ENCODE measurements at places on chromosomes 1 and 21.

DNA sequence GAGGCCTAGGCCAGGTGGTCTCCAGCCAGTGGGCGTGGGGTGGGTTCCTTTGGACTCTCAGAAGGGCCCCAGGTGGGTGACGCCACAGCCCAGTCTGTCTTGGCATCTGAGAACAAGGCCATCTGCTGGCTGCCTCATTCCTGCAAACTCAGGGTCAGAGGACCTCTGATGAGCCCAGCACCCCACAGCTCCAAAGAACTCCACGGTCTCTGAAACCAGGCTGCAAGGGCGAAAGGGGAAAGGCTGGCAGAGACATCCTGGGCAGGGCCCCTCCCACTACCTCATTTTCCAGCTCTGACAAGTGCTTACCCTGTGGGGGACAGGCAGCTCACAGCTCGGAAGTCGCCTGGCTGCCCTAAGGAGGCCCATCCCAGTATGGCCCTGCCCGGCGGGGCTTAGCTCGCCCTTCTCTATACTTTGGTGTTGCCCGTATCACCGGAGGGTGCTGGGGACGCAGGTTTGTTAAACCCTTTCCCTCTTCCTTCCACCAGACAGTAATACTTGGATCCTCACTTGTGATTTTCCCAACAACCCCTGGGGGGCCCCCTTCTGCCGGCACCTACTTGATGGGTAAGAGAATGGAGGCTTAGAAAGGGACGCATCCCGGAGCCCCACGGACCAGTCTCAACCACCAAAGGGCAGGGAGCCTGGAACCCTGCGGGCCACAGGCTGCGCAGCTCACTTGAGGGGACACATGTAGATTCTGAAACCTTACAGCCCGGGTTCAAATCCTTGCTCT is 10.9 kb upstream of the EDN2 start:
- DNase-seq, result peak; percentile 18

DNA sequence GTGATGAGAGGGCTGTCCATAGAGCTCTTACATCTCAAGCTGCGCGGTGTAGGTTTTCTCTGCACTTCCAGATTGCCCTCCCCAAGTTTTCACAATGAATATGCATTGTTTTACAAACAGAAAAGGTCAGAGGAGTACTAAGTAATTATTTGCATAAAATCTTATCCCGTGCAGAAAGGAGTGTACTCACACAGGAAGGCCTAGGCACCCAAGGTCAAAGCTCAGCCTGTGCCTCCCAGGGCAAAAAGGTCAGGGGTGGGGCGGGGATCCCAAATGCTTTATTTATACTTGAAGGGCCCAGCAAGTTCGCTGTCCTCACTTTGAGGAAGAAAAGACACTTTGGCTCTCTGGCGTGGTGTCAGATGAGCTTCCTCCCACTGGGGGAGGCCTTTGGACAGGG is 10.3 kb upstream of the KCNE1 start:
- no peak for DNase-seq

- DNase-seq, result no peak
These were observed 34.9 kb downstream of the SIPA1L2 start for GRCh38 chr1:232594768-232595698.

GRCh38 chr1:240833075-240833474 is 221.1 kb upstream of the GREM2 start:
- DNase-seq, result no peak

DNA sequence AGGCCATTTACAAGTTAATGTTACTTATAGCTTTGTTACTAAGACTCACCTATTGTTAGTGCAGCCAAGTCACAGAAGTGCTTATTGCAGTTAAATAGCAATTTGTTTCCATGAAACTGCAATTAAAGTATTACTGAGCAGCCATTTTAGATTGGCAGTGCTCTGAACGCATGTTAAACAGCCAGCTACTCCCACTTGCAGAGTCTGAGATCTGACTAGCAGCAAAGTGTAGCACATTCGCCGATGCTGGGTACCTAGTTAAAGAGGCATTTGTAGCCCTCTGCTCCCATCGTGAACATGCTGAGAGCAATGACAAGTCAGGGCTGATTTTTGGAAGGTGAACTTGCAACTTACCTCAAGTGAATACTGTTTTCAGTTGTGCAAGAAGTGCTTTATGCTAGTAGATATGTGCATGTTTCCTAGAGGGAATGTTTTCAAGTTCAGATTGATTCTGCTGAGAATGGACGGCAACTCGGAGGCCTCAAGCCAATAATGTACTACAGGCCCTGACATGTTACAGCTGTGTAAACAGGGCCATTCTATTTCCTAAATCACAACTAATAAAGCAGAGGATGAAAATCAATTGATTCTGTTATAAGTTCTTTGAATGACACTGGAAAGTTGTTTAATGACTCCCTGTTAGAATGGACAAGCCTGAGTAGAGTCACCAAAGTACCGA is 19.8 kb downstream of the LMO4 start:
- DNase-seq, result no peak

DNA sequence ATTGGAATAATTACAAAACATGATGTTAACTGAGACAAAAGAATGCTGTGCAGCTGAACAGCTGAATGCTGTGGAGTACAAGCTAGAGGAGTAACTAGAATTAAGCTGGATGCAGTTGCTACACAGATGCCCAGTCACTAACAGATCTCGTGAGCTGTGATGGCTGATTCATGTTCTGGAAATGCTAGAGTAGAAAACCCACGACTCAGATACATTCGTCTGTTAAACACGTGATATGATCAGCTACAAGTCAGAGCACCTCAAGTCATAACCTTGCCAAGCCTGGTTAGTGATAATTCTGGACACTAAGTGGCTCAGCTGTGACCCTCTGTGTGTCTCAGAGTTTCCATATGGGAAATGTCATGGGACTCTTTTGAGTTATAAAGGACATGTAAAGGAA is 89.7 kb upstream of the ESRRG start:
- DNase-seq, result no peak

GRCh38 chr1:160070243-160071163 is 543 bp upstream of the KCNJ10 start:
- DNase-seq, result peak; percentile 56

GRCh38 chr1:218350035-218350525 is 4.9 kb downstream of the TGFB2 start:
- DNase-seq, result no peak

DNA sequence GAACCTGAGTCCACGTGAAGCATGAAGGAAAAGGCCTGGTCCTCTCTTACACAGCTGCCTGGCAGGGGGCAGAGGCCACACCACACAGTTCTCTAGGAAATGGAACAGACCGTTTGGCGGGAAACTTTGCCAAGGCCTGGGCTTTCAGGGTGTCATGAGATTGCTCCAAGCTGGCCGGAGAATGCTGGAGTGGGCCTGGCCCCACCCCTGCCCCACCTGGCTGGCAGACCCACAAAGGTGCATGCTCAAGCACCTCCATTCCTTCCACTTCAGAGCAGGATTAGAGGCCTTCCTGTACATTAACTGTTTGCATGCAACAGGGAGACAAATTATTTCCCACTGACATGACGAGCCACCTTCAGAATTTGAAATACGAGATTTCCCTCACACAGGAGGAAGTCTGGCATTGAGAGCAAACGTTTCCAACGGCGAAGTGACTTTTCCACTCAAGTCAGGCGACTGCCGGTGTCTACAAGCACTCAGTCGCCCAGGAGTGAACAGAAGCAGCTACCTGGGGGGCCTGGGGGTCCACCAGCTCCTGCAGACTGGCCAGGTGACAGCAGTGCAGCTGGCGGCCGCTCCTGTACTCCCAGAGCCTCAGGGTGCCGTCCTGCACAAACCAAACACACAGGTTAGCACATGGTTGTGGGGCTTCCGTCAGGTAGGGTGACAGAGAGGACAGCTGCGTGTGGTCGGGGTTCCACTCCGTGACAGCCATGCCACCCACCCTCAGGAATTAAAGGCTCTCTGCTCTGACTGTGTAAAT is 24.0 kb downstream of the WDR4 start:
- no peak for DNase-seq

DNA sequence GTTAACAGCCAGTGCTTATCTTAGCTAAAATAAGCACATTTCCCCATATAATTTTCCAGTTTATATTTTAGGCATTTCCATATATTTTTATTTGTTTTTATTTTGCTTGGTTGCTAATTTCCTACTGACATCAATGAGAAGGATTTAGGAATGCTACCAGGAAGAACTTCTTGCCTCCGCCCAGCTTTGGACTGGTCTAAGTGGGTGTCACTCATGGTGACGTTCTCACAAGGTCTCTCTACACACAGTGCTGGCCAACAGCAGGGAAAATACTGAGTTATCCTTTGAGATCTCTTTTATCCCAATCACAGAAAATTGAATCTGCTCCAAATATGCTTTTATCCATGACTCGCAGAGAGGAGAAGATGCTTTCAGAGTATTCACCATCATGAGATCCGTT is 13.2 kb downstream of the MX1 start:
- no peak for DNase-seq

DNA sequence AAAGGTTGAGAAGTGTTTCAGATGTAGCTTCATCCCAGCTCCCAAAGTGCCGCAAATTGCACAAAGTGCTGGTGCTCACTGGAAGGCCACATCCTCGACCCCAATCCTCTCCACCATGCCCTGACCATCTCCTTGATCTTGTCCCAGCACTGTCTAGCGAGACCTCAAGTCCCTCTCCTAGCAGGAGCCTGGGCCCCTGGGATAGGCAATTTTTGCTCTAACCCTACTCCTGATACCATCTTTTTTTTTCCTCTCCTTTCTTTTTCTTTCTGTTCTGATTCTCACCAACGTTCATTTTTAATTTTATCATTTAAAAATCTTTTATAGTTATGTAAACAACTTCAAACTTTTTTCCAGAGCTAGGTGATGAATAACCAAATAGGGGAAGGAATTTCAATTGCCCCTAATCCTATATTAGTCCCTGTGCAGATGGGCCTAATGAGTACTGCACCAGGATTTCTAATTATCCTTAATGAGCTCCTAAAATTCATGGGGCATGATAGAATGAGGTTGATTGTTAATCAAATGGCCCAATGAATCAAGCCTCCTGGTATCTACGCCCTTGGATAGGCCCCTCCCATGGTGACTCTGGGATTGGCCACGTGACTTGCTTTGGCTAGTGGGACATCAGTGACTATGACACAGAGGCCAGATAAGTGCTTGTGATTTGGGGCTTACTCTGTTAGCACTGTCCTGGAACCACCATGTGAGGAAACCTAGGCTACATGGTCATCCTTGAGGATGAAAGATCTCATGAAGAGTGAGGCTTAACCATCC is 41.5 kb upstream of the TENT5B start:
- no peak for DNase-seq

DNA sequence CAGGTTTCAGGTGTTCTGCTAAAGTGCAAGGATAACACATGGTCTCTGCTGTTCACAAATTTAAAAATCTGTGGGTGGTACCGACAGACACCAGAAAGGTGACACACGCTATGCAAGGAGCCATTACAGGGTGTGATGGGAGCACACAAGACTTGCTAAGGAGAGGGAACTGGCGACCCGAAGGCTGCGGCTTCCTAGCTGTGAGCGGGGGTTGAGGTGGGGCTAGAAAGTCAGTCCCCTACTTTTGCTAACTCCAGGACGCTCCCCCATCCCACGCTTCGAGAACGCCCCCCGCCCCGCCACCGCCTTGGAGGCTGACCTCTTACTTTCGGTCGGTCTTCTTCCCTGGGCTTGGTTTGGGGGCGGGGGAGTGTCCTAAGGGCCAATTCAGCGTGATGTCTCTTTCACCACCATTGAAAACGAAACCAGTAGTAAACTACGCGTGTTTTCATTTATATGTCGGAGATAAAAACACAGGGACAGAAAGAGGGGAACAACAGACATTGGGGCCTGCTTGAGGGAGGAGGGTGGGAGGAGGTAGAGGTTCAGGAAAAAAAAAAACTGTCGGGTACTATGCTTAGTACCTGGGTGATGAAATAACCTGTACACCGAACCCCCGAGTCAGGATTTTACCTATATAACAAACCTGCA is 1.1 kb downstream of the CKS1B start:
- DNase-seq, result no peak

- no peak for DNase-seq
These were observed 93.9 kb upstream of the TSPAN2 start for GRCh38 chr1:115183158-115183557.

GRCh38 chr21:42558368-42558767 is 44.7 kb downstream of the SLC37A1 start:
- no peak for DNase-seq

- DNase-seq, result no peak
These were observed 1.7 kb downstream of the HES4 start for GRCh38 chr1:997993-998744.

DNA sequence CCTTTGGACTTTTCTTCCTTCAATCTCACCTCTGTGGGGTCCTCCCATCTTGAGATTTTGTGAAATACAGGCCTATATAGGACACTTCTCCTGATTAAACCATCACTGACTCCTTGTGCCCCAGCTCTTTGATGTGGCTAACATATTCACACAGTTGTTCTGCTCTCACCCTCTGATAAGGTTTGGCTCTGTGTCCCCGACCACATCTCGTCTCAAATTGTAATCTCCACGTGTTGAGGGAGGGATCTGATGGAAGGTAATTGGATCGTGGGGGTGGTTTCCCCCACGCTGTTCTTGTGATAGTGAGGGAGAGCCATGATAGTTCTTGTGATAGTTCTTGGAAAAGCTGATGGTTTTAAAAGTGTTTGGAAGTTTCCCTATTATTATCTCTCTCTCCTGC is 19.7 kb downstream of the LRRC7 start:
- no peak for DNase-seq

GRCh38 chr1:27127419-27127818 is 27.5 kb downstream of the SLC9A1 start:
- DNase-seq, result no peak

- no peak for DNase-seq
These were observed 13.2 kb upstream of the PRMT2 start for GRCh38 chr21:46622226-46622625.

GRCh38 chr1:7454052-7454815 is 316.9 kb upstream of the VAMP3 start:
- DNase-seq, result no peak

- peak; percentile 95 for DNase-seq
These were observed 68.5 kb downstream of the DYRK1A start for GRCh38 chr21:37435120-37435519.

GRCh38 chr1:112840631-112841624 is 115.1 kb downstream of the SLC16A1 start:
- no peak for DNase-seq

- no peak for DNase-seq
These were observed 427.1 kb downstream of the PCP4 start for GRCh38 chr21:40294345-40294744.

- no peak for DNase-seq
These were observed 111.5 kb downstream of the ZFYVE9 start for GRCh38 chr1:52253421-52253820.

DNA sequence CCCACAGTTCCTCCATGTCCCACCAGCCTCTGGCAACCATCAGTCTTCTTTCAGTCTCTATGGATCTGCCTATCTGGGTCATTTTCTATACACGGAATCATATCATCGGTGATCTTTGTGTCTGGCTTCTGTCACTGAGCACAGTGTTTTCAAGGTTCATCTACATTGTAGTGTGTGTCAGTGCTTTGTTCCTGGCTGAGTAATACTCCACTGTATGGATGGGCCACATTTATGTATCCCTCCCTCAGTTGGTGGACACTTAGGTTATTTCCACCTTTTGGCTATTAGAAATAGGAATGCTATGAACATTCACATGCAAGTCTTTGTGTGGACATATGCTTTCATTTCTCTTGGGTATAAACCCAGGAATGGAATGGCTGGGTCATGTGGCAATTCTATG is 46.6 kb downstream of the RIPK4 start:
- no peak for DNase-seq
